ENCODE measurements at places on chromosomes 1 and 21. TPM values are rescaled to one million over a fixed set of nuclear protein-coding genes. Genes with fewer than 3 reads are reported as not detected.

DNA sequence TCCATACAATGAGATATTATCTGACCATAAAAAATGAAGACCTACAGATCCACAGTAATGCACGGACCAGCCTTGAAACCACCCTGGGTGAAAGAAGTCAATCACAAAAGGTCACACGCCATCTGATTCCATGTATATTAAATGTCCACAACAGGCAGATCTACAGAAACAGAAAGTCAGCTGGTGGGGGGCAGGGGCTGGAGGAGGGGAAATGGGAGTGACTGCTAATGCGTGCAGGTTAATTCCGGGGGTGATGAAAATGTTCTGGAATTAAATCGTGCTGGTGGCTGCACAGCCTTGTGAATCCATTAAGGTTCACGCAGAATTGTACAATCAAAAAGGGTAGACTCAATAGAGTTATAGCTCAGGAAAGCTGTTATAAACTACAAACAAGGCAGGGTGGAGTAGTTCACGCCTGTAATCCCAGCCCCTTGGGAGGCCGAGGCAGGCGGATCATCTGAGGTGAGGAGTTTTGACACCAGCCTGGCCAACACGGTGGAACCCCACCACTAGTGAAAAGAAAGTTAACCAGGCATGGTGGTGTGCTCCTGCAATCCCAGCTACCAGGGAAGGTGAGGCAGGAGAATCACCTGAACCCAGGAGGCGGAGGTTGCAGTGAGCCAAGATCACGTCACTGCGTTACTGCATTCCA is 32.3 kb downstream of the ACOT7 start:
- DNase-seq = no peak

DNA sequence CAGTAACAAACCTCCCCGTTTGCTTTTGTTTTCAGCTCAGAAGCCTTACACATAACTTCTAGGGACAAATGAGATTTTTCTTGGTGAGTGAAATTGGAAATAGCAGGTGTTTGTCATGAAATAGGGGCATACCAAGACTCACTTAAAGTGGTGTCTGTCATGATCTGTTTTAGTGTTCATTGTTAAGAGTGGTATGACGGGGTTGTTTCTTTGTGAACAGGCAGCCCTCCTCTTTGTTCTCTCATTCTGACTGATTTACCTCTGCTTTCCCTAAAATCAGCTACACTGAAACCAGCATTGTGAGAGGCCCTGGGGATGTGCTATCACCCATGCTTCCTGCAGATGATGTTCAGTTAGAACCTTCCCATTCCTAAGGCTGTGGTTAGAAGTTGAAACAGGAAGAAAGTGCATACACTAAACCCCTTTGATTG is 2.5 kb upstream of the ERO1B start:
- DNase-seq = no peak

- no peak for DNase-seq
Observed at GRCh38 chr1:193113258-193113991, 8.2 kb upstream of the GLRX2 start.

DNA sequence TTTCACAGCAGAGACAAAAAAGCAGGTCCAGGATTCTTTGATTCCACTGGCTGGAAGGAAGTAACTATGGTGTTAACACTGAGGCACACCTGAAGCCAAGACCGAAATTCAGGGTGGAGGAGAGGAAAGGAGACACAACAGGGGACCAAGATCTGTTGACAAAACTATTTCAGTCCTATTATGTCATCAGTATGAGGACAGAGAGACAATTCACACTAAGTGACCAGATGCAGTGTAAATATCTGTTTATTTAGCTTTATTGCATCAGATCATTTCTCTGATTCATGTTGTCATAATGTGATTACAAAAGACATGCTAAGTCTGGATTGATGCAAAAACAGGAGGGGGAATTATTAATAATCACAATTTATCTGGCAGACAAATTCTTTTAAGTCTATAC is 118.8 kb downstream of the SIPA1L2 start:
- no peak for DNase-seq

DNA sequence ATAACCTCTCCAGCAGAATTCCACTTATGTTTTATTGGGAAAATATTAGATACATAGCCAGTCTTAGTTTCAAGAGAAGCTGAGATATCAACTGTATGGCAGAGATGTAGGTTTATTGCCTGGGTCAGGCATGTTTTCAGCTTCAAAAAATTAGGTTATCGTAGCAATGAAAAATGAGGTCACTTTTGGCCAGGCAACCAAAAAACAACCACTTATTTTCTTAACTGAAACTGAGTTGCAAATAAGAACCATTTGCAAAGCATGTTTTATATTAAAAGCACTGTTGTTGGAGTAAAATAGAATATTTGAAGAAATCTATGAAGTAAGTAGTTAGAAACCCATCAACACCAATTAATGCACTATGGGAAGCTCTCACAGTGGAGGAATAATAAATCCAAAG is 5.5 kb upstream of the OR6Y1 start:
- DNase-seq = no peak

DNA sequence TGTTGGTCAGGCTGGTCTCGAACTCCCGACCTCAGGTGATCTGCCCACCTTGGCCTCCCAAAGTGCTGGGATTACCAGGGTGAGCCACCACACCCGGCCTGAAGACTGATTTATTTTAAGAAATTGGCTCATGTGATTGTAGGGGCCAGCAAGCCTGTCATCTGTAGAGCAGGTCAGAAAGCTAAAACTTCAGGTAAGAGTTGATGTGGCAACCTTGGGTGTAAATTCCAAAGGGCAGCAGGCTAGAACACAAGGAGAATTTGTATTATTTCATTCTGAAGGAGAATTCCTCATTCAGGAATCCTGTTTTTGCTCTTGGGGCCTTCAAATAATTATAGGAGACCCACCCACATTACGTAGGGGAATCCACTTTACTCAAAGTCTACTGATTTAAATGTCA is 728.7 kb downstream of the LTN1 start:
- DNase-seq = no peak

DNA sequence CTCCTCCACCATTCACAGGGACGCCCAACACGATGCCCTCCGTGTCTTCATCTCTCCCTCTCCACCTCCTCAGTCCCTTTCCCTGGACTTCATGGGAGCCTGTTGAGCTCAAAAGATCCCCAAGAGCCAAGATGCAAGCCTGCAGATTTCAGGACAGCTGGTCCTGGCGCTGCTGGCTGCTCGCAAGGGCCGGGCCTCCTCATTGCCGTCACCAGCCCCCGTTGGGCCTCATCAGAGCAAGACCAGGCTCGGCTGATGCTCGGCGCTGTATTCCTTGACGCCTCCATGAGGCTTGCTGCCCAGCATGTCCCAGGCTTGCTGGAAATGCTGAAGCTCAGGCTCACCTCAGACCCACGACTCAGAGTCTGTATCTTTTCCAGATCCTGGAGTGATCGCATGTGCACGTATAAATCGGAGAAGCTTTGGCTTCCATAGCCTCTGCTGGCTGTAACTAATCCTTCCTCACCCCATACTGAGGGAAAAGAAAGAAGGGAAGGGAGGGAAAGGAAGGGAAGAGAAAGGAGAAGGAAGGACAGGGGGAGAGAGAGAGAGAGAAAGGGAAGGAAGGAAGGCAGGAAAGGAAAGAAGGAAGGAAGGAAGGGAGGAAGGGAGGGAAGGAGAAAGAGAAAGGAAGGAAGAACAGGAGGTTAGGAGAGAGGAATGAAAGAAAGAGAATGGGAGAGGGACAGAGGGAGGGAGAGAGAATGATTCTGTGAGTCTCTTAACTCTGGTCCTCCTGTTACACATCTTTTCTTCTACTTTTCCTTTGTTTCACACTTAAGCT is 94.6 kb downstream of the KCNJ15 start:
- DNase-seq = no peak

GRCh38 chr1:97870589-97870988 is 50.2 kb downstream of the DPYD start:
- no peak for DNase-seq

DNA sequence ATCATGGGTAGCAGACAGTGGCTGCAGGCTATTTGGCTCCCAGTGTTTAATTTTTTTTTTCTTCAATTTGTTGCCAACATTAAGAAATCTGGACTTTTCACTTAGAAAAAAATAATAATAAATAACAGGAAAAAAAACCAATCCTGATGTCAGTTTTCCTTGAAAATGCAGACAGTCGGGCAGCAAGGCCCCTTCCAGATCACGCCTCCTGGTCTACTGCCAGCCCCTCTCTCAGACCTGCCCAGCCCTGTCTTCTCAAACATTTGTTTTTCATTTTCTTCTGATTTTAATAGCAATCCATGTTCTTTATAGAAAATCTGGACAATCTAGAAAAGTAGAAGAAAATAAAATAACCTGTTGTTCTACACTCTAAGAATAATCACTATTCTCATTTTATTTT is 15.5 kb downstream of the IFNGR2 start:
- DNase-seq = no peak

DNA sequence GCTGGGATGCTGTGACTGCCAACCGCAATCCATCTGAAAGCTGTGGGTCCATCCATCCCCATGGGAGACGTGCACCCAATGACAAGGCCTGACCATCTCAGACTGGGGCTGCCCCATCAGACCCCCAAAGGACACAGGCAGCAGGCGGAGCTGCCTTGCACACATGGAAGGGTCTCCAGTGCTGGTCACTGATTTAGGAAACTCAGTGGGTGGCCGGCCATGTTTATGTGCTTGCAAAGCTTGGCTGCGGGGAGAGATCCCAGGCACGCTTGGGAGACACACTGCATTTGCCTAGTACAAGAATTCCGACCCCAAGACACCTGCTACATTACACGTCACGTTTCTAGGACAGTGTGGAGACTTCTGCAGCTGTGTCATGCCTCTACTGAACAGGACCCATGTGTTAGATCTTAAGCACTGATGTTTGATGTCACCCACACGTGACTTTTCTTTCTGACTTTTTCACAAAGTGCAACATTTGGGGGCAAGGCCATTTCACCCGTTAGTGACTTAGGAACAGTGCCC is 181.4 kb downstream of the CLIC6 start:
- no peak for DNase-seq

DNA sequence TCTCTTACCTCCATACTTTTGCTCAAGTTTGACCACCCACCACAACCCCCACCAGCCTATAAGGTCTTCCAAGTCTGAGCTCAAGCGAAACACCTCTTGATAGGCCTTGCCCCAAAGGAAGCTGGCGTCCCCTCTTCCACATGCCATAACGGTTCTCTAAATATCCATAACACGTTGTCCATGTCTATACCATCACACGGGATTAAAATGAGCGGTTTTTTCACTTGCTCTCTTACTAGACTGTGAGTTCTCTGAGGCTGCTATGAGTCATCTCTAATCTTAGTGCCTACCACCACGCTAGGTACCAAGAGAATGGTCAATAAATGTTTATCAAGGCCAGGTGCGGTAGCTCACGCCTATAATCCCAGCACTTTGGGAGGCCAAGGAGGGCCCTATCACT is 41.0 kb downstream of the WASF2 start:
- DNase-seq = no peak

DNA sequence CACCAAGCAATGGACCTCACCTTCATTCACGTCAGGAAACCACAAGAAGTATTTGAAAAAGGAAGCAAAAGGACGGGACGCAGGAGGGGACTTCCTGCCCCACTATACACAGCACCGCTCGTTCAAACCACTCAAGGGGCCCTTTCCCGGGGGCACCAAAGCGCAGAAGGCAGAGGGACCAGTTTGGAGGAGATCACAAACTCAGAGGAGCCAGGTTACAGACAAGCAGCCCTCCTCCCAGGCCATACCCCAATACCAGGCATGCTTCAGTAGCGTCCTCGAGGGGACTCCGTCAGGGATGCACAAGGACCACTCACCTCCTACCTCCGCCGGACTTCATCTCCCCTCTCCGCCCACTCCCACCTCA is 685 bp downstream of the CRTC2 start:
- no peak for DNase-seq

DNA sequence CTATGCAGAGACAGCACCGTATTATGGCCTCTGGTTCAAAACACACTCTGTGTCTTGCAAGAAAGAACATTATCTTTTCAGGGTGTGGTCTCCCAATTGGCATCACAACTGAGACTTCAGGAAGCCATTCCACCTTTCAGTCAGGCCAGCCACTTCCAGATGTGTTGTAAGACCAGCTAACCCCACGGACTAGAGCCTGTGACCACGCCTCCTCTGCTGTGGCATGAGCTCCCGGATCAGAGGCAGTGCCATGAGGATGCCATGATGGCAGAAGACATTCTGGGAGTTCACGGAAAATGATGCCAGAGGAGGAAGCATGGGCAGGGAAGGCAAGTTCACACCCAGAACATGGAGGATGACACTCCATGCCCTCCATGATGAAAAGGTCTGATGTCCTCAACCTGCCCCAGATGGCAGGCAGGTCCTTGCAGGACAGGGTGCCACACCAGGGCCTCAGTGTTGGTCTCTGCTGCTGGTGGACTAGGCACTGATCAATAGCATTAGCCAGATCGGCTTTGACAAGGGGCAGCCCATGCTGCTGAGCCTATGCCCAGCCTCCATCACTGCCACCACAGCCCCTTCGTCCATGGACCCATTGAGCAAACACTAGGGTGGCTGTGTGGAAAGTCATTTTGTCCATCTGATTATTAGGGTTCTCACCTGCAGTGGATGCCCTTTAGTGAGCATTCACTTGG is 341.6 kb downstream of the MATN1 start:
- no peak for DNase-seq

DNA sequence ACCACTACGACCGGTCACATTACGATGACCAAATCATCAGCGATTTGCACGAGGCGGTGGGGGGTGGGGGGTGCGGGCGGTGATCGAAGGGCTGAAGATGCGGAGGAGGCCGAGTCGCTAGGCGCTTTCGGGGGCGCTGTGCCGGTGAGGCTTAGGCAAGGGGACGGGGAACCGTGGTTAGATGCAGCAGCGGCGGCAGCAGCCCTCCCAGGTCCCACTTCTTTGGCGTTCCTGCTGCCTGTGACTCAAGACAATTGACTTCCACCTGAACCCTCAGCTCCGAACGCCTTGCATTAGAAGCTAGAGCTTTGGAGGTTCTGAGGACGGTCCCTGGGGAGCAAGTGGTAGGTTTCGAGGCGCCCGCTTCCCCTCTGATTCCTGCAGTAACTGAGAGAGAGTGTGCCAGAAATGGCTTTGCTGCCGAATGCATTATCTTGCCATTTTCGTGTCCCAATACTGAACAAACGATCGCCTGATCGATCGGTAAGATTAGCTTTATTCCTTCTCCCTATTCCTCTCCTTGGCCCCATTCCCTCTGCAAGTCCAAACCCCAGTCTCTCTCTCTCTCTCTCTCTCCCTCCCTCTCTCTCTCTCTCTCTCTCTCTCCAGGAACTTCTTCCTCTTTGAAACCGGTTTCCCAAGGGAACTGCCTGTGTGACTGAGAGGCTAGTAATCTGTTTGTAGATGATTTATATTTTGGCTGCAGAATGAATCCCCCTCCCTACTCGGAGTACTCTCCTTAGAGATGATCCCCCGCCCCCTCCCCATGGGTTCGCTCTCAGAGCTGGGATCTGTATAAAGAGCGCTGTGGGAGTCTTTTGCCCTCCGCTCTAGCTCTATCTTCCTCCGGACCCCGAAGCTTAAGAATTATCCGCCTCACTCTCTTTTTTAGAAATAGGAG is 735 bp upstream of the BRINP3 start:
- no peak for DNase-seq

Gene ATP6V1G3
- not detected for polyA plus RNA-seq

Gene VASH2
- 41.0 TPM for polyA plus RNA-seq

Gene OTUD3
- polyA plus RNA-seq = 7.9 TPM

Gene ATP1A2
- 81.8 TPM for polyA plus RNA-seq

Gene NEXN
- polyA plus RNA-seq = 288 TPM

Gene BRWD1
- 31.7 TPM for polyA plus RNA-seq
